Fibroblast of skin of left quadriceps (primary cell): ENCODE measurements at places on chromosomes 11 and 22.

GRCh38 chr11:121068787-121069186 lies 32.3 kb upstream of the TECTA start:
- no peak for DNase-seq

GRCh38 chr11:36672815-36673450 lies 74.9 kb upstream of the RAG2 start:
- DNase-seq: peak; percentile 36

DNA sequence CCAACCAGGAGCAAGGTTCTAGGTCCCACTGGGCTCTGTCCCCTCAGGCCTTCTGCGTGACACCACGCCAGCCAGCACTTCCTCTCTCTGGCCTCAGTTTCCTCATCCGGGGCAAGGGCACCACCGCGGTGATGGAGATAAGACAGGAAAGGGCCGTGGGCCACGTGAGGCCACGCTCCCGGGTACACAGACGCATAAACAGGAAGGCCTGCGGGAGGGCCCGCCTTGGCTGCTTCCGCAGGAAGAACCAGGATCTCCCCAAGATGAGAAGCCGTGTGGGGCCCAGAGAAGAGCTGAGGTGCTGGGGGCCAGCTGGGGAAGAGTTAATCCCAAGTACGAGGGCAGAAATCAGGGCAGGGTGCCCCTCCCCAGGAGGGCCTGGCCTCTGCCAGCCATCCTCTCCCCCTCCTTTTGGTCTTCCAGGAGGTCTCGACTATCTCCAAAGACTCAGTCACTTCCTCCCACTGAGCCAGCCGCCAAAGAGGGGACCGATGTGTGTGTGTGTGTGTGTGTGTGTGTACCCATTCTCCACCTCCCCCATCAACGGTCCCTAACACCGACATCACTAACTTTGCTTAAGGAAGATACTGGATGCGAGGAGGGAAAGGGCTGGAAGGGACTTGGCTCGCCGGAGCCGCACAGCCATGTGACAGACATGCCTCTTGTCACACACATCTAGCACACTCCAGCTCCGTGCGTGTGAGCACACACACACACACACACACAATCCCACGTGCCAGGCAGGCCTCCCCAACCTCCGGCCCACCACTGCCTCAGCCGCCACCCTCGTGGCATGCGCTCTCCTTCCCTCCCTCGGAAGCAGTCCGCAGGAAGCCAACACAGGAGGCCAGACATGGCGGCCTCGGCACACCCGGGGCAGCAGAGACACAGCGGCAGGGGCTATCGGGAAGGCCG lies 1.4 kb downstream of the MFNG start:
- DNase-seq: no peak

DNA sequence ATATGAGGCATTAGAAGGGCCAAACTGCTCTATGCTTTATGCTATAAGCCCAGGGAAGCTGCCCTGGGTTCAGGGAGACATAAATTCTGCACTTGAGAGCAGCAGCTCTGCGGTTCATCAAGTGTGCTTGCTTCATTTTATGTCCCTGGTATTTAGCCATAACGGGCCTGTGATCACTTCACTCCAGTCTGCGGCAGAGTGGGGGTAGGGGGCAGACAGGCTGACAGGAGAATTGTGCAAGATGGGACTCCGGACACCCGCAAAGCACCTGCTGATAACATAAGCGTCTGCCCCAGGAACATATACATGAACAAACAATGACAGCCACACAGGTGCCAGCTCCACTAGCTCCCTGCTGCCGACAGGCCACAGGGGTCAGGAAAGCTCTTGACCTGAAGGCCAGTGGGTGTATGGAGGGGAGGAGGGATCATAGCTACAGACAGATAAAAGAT lies 56.1 kb downstream of the SMCO4 start:
- DNase-seq: no peak

DNA sequence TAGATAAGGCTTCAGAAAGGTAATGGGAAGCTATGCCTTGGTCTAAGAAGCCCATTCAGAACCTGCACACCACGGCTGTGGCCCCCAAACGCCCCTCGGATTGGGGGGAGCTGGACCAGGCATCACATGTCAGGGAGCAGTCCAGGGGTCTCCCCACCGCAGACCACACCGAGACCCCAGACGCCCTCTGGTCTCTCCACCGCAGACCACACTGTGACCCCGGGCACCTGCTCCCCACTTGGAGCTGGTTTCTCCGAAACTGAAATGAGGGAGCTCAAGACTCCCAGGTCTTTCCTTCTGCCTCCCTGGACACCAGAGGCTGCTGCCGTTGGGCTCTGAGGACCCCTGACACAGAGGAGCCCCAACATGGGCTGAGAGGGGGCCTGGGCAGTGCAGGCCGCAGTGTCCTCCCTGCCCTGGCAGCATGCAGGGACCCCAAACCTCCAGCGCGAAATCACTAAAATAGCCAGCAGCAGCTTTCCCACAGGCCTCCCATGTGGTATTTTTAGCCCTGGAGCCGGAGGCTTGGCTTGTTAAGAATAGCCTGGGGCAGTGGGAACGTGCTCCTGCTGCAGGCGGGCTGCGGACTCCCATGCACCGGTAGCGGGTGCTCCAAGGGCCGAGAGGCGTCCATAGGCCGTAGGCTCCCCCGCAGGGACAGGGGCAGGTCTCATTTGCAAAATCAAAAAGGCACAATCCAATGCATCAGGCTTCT lies 7.7 kb downstream of the LINC01488 start:
- no peak for DNase-seq

DNA sequence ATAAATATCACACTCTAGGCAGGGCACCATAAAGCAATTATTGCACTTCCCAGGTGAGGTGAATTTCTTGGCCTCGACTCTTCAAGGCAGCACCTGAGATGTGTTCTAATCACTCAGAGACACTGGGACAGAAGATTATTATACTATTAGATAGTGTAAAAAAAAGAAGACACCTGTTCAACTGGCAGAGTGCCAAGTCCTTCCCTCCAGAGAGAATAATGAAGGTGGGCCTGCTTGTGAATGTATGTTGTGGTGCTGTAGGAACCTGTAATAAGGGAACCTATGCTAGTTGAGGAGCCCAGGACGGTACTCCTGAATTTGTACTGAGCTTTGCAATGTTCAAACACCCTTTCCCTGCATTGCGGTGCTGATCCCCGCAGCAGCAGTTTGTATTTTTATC lies 107.5 kb downstream of the NXPE2 start:
- DNase-seq: no peak

GRCh38 chr22:40510631-40511364 lies 125.7 kb downstream of the MRTFA start:
- no peak for DNase-seq

DNA sequence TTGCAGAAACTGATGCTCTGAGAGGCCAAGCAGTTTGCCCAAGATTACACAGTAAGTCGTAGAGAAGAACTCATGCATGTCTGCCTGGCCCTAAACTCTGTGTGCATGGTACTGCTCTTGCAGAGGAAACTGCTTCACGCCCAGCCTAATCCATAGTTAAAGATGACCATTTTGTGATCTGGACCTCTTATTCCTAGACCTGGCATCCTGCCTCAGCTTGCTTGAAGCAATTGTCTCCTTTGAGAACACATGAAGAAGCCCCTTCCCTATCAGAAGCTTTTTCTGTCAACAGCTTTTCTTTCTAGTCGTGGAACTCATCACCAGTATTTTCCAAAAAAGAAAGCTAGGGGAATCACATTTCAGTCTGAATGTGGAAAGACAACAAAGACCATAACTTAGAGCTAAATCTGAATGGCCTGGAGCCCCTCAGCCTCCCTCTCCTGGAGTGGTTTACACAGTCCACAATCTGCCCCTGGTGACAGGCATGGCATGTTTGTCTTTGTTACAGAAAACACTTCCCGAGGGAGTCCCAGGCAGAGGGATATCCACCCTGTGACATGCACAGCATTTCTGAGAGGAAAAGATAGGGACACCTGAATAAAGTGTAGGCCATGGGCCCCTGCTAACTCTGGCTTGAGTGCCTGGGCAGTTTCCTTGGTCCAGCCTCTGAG lies 2.9 kb upstream of the FZD4 start:
- no peak for DNase-seq

DNA sequence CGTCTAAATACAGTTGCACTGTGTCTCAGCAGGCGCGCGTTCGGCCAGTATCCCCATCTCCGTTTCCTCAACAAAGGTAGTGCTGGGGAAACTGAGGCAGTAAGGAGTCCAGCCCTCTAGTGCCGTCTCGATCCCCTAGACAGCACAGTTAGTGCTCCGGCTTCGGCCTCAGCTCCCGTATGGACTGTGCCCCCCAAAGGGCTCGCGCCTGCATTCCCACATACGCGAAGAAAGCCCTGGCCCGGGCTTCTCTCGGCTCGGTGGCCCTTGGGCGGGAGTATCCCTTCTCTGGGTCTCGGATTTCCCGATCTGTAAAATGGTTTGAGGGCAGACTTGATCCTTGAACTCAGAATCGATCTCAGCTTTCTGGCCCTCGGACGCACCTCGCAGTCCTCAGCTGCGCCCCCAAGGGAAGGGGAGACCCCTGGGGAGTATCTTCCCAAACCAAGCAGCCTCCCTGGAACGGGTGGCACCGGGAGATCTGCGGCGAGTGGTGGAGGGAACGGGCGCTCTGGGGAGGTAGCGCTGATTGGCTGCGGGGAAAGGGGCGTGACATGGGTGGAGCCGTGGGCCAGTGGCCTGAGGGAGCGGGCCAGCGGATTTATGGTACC lies 759 bp upstream of the PEX16 start:
- peak; percentile 27 for DNase-seq

DNA sequence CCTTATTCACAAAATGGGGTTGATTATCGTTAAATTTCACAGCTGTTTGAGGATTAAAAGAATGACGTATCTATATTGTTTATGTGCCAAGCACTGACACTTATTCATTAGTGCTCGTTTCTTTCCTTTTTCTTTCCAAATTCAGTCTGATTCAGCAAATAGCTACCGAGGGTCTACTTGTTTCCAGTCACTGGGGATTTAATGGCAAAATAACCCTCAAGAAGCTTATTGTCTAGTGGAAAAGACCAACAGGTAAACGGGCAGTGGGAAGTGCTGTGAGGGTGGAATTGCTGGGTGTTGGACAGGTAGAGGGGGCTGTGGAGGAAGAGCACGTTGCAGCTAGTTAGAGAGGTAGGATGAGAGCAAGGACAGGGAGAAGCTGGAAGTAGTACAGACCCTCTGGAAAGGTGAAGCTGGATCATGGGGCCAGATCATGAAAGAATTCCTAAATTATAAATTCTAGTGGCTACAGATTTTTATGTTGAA lies 48.3 kb upstream of the BIRC3 start:
- no peak for DNase-seq

DNA sequence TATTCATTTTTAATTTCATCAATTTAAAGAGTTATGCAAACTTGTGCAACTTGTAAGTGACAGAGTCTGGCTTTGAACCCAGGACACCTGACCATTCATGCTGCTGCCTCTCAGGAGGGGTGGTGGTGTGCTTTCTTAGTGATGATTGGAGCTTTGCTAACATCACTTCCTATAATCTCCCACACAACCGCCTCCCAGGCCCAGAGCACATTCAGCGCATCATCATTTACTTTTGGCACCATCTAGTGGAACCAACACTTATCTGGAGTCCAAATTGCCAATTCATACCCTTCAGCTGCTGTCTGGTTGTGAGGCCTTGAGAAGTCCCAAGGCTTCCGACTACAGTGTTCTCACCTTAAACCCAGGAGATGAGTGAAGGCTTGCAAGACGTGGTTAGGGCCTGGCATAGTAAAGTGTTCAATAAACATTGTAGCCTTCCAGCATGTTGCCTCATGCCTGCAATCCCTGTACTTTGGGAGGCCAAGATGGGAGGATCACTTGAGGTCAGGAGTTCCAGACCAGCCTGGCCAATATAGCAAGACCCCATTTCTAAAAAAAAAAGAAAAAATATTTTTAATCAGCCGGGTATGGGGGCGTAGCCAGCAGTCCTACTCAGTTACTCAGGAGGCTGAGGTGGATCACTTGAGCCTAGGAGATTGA lies 1.1 kb upstream of the TTLL1 start:
- DNase-seq: peak; percentile 80

DNA sequence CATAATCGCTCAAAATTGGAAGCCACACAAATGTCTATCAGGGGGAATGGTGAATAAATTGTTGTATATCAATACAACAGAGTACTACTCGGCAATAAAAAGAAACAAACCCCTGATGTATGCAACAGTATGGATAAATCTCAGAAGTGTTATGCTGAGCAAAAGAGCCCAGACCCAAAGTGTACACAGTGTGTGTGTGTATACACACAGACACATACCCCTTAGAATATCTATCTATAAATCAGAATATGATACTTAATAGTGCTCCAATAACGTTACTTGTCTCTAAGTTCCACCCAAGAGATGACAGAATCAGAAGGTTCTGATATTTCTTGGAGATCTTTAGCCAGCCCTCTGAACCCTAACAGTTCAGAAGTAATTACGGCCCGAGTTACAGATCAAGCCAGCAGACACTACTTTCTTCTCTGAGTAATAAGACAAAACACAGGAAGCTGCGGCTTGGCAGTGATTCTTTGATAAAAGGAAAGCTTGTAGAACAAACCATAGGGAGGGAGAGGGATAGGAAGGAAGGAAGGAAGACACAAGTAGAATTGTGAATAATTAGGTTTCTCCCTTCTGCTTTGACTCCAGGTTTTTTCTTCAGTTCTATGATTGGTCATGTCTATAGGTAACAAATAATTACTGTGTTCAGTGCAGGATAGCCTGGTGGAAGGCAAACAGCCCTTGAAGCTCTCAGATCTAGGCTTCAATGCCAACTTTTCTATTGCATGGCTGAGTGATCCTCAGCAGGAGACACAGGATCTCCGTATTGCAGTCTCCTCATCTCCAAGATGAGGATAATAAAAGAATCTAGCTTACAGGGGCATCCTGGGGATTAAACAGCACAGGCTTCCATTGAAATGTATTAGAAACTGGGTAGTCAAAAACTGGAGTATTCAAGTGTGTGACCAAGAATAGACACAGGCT lies 75.6 kb upstream of the TEAD1 start:
- DNase-seq: no peak

- no peak for DNase-seq
Measured at GRCh38 chr11:112273066-112273465, 12.4 kb upstream of the PLET1 start.

GRCh38 chr11:128936606-128937251 lies 5.9 kb downstream of the TP53AIP1 start:
- DNase-seq: no peak

DNA sequence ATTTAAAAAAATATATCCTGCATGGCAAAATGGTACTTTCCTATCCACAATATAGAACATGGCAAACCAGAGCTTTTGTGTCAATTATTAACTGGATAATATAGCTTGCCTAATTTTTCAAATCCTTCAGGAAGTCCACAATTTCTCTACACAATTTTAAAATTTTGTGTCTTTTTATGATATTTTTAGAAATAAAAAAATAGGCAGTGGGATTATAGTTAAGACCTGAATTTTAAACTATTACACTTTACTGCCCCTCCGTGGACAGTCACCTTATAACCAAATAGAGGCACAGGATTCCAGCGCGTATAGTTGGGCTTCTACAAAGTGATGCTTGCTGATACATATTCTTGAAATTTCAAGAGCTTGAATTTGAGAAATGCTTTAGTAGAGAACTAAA lies 2.1 kb upstream of the DMC1 start:
- DNase-seq: no peak

DNA sequence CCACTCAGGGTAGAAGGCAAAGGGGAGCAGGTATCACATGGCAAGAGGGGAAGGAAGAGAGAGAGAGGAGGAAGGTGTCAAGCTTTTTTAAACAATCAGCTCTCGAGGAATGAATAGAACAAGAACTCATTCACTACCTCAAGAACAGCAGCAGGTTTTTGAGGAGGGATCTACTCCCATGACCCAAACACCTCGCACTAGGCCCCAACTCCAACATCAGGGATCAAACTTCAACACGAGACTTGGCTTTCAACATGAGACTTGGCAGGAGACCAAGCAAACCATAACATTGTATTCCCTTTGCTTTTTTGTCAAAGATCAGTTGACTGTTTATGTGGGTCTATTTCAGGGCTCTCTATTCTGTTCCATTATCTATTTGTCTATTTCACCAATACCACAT lies 26.9 kb upstream of the APOBEC3A start:
- DNase-seq: no peak
